ENCODE measurements at places on chromosomes 3 and 15.

DNA sequence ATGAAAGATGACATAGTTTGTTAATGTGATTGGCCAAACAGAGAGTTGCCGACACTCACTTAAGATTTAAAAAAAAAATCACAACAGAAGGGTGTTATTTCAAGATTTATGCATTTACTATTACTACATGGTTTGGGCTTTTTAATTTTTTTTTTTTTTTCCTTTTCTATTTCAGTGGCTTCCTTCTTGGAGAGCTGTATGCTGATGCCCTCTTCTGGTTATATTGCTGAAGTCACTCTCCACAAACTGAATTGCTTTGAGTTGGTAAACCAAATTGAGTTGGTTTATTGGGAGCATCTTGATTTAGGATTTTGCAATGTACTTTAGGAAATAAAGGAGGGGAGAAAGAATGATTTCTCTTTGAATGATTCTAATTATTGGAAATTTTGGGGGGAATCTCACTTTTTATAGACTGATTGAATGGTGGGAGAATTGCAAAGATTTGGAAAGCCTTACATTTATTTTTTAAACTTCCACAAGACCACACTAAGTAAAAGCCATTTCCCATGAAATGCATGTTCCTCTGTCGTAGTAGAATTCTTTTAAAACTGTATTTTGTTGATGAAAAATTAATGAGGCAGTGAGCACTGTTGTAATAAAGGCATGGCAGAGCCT lies 186.6 kb upstream of the FEZF2 start:
- DNase-seq = no peak

- DNase-seq = no peak
Observed at GRCh38 chr3:146313031-146313745, 62.3 kb upstream of the PLSCR4 start.

DNA sequence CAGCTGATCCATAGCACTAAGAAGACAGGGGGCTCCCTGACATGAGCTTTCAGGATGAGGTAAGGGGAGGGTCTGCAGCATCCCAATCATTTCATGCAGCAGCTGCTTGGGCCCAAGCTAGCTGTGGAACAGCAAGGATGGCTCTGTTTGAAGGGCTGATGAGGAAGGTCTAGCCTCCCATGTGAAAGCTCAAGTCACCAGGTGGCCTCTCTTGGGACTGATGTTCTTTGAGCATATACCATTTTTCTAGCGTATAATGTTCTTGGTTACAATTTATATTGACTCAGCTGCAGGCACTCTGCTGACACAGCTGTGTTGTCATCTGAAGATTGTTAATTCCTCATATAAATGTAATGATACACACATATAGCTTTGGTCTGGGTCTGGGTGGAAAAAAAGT lies 87.0 kb downstream of the CD200R1L start:
- no peak for DNase-seq

GRCh38 chr3:149197669-149198068 lies 24.0 kb downstream of the CP start:
- DNase-seq = no peak

DNA sequence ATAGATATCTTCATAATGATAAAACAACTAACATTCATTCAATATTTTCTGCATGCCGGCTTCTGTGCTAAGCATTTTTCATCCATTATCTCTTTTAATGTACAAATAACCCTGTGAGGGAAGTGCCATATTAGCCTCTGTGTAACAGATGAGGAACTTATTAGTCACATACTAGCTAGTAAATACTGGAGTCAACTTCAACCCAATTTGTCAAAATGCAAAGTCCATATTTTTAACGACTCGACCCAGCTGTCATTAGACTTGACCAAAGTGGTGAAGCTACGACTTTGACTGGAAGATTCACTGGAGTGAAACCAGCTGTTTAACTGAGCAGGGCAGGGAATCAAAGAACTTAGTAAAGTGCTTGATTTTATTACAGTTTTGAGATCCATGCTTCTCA lies 41.6 kb downstream of the PARP15 start:
- no peak for DNase-seq

GRCh38 chr3:15055019-15055557 lies 10.0 kb downstream of the MRPS25 start:
- DNase-seq = no peak

DNA sequence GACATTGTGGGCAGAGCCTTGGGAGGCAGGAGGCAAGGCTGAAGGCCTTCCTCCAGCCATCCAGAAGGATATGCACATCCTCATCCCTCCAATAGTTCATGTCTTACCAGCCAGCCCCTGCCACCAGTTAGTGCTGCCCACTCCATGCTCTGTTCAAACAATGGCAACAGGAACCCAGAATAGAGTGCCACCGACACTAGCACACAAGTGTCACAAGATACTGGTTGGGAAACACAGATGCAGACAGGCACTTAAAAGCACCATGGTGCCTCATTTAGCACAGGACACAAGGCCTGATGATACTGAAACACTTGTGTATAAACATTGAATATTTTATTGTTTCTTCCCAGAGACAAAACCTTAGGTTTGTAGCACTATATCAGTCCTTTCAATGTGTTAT lies 56.5 kb upstream of the MYO5C start:
- DNase-seq = no peak

DNA sequence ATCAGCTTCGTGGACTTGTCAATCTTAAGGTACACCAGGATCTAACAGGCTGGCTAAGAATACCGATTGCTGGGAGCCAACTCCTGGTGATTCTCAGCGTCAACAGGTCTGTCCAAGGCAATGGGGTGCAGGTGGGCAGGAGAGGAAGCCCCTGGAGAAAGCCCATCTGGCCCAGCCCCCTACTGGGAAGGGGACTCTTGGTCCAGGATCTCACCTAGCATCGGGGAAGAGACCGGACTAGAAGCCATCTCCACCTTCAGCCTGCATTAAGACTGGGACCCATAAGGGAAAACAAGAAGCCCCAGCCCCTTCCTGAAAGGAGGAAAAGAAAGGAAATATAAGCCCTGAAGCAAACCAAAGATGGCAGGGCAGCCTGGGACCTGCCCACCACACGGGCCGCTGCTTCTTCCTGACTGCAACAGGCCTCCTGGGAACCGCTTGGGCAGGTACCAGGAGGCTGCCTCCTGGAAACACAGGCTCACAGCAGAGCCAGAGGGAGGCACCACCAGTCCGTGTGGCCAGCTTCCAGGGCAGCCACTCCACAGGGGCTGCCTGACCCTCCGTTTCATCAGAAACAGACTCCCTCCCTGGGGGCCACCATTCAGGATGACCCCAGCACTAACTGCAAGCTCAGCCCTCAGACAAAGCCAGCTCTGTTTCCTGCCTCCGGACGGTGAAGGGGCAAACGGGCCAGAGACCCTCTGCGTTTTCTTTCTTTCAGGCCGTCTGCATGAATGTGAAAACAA lies 100.2 kb downstream of the LRIG1 start:
- no peak for DNase-seq

GRCh38 chr3:192064959-192065358 lies 604.0 kb downstream of the PYDC2 start:
- DNase-seq = no peak

DNA sequence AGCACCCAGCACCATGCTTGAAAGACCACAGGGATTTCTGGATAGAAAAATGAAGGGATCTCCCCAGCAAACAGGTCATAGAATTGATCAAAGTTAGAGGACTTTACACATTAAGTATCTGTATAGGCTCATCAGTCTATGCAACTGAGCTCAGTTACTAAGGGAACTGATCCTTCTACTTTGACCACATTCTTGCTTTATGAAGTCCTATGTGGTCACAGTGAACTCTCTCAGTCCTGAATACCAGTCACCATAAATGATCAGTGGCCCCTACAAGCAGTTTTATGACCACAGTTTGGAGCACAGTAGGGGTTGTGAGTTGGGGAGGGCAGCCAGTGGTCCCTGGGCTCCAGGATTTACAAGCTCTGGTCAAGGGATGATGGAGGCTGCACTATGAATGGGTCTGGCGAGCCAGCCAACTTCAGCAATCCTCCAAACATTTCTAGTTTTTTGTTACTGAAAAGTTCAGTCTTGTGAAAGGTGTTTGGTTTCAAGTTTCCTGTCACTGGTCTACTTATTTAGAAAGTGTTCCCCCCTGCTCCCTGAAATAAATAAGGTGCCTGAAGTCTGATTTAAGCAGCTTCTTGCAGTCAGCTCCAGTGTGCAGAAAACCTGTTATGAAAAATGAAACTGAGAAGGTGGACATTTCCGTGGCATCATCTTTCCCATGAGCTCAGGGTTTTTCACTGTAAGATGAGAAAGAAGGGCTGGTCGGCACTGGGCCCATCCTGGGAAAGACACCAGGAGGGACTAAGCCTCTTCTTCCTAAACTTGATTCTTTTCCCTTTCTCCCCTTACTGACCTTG lies 75.5 kb downstream of the DAPK2 start:
- DNase-seq = no peak

- DNase-seq = no peak
Observed at GRCh38 chr3:62538691-62539356, 165.5 kb upstream of the FEZF2 start.

DNA sequence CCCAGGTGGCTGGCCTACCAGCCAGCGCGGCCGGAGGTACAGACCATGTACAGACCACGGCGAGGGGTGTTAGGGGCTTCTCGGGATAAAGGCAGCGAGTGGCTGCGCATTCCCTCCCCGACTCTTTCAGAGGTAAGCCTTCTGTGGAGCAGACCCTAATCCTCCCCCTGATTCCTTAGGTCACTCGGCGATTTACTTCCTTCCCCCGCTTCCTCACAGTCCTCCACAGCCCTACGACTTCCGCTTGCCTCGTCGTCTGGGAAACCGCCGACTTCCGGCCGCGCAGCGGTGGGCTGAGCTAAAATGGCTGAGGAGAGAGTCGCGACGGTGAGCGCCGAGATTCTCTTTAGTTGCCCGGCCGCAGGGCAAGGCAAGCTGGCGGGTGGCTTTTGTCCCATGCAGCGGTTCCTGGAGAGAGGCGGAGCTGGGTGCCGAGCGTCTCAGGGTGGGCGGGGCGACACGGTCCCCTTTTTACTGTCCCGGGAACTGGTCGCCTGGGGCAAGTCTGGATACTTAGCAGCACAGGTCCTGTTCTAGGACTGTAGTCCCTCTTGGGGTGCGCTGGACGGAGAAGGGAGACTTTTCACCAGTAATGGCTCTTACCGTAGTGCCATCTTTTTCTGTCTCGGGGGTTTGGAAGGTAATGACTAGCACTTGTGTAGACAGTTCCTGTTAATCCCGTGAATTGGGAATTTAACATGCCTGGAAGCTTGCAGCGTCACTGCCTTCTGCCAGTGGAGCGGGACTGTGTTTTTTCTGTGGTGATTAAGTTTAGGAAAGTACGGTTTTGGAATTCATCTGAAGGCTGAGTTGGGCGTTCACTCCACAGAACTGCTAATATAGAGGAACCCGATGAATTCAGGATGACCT lies at the start of the genes BBS4 and HIGD2B:
Gene BBS4, plus strand, starts transcription at position 283 of the 870 bp plus-strand sequence. Its CDS starts 21 bp downstream, at position 304.
Gene HIGD2B, minus strand, starts transcription at position 258 of the 870 bp plus-strand sequence. CDS start 9,808 bp downstream, outside the sequence.
- peak; percentile 36 for DNase-seq

DNA sequence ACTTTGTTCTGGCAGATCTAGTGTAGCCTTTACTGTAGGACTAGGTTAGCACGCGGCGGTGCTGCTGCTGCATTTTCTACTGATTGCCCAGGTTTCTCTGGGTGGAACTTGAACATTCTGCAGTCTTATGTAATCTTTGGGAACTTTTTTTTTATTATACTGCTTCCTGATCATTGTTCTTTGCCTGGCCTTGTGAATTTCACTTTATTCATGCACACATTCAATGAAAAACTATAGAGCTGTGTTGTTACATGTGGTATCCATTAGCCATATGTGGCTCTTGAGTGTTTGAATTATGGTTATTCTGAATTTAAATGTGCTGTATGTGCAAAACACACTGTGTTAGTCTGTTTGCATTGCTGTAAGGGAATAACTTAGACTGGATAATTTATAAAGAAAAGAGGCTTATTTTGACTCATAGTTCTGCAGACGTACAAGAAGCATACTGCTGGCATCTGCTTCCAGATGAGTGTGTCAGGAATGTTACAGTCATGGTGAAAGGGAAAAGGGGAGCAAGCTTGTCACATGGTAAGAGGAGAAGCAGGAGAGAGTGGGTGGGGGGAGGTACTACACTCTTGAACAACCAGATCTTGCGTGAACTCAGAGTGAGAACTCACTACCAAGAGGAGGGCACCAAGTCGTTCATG lies 26.5 kb downstream of the MEF2A start:
- no peak for DNase-seq

DNA sequence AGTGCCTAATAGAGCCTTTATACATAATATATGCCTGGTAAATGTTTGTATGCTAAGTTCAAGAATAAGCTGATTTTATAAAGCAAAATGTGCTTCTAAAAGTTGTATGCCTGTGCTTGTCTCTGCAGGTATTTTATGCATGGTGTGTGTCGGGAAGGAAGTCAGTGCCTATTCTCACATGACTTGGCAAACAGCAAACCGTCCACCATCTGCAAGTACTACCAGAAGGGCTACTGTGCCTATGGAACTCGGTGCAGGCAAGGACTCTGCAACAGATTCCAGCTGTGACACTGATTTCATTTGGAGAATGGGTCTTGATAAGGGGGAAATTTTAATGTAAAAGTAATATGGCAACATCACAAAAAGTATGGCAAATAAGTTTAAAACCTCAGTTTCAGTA lies 11.9 kb downstream of the MKRN2 start:
- no peak for DNase-seq

DNA sequence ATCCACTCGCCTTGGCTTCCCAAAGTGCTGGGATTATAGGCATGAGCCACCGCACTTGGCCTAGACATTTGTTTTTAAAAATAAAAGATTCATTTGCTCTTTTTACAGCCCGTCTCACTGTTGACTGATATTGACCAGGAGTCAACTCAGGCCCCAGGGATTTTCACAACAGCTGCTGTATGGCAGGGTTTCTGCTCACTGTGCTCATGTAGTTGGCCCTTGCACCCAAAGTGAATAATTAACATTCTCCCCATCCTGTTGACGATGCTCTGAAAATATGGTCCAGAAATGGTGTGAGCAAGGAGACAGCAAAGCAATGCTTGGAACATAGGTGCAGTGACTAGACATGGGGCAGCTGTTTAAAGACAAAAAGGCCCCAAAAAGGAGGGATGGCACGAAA lies 2.9 kb upstream of the CCR5 start:
- DNase-seq = no peak

Data from epithelial cell of proximal tubule (primary cell).